ENCODE measurements at places on chromosomes 3 and 15. TPM values are rescaled to one million over a fixed set of nuclear protein-coding genes. Genes with fewer than 3 reads are reported as not detected.

Gene XCR1
- 0.04 TPM for total RNA-seq

Gene BMF
- total RNA-seq, result 4.8 TPM

Gene ADAMTSL3
- total RNA-seq, result 2.9 TPM

Gene MEGF11
- not detected for total RNA-seq

Gene USP4
- 26.7 TPM for total RNA-seq

Gene NR1I2
- total RNA-seq, result not detected

Gene TMEM207
- total RNA-seq, result not detected

Gene C3orf85
- total RNA-seq, result not detected

Gene GHRL
- not detected for total RNA-seq

Gene ROBO1
- total RNA-seq, result 13.4 TPM

Gene GPR87
- total RNA-seq, result not detected

Gene TM4SF4
- not detected for total RNA-seq

Gene CPN2
- total RNA-seq, result not detected

Gene HRG
- total RNA-seq, result not detected
